NCI-H1417 (cell line): ENCODE measurements at places on chromosomes 7 and 10.

GRCh38 chr10:78981970-78982281 lies 86.8 kb upstream of the ZMIZ1 start:
- DNase-seq: no peak

DNA sequence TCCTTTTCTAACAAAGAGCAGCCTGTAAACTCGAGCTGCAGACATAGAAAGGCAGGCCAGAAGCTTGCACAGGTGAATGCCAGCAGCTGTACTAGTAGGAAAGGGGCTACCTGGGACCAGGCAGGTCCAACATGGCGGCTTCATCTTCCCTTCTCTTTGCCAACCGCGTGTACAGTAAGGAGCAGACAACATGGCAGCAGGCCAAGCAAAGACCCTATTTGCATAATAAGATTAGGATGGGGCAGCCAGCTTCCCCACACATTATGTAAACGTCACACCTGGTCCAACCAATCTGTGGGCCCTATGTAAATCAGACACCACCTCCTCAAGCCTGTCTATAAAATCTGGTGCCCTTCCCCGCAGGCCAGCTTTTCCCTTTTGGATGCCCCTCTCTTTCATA lies 1186.5 kb upstream of the AUTS2 start:
- DNase-seq: peak; percentile 23

DNA sequence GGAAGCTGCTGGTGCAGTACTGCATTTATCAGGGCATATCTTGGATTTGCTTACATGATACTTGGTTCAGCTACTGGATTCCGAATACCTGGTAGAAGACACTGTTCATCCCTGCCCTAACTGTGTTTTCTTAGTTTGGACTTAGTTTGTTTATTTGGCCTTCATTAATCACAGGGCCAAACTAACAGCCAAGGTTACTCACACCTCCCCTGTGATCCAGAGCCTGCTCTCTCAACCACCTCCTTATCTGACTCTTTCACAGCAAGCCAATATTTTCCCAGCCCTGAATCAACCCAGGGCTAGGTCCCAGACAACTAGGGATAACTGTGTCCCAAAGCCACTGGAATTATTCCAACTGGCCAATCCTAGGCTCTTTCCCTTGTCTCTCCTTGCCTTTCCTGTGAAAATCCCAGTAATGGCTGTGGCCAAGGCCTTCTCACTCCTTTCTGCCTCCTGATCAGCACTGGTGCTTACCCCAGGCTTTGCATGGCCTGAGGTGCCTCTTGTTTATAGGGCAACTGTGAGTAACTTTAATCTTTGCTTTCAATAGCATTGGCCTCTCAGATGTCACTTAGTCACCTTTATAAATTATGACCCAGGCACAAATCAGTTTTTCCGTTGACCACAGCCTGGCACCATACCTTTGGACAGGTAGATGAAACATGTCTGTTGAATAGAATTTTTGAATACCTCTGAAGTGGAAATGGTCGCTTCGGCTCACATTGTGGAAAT lies 9.3 kb upstream of the JCAD start:
- no peak for DNase-seq

DNA sequence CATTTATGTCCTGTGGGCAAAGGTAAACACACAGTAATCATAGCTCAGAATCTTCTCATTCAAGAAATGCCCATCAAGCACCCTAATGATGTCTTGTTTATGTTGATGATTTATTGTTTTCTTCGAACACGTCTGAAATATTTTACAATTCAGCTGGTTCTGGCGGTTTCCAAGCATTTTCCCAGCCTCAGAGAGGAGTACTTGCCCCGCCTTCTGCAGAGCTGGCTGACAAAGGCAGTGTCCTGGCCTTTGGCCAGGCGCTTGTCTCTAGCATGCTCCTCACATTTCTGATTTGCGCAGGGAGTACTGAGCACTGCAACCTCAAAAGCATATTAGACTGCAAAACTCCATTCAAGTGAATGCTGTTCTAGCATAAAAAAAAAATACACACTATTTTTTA lies 314.2 kb upstream of the GNAI1 start:
- peak; percentile 90 for DNase-seq

DNA sequence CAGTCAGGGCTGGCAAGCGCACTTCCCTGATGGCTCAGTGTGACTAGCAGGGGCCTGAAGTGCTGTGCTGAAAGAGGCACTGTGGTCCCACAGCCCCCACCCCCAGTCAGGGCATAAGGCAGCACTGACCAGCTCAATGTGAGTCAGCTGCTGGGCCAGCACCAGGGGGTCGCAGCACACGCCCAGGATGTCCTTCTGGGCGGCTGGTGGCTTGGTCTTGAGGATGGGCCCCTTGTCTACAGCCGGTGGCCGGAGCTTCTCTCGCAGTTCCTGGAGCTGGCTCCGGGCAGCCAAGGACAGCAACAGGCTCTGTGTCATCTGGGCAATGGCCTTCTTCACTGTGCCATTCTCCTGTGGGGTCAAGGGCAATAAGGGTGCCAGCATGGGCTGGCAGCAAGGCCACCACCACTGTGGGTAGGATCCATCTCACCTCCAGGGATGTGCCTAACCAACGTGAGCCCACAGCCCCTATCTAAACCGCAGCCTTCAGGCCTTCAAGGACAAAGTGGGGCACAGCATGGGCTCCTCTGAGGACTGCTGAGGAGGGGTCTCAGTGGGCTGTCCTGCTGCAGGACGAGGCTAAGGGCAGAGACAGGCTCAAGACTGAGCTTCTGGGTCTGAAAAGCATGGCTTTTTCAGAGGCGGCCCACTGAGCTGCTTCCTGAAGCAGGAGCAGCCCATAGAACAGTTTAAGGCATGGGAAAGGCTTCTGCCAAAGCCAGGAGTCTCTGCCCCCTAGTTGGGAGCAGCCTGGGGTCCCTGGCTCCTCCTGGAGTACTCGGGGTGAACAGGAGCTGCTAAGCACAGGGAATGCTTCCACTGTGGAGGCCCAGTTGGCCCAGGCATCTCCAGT lies 62.5 kb downstream of the CSGALNACT2 start:
- DNase-seq: no peak

- no peak for DNase-seq
These were observed 179.9 kb upstream of the TMEM106B start for GRCh38 chr7:12031186-12031585.

- DNase-seq: no peak
These were observed 71.3 kb downstream of the CREB3L2 start for GRCh38 chr7:137930581-137930980.

DNA sequence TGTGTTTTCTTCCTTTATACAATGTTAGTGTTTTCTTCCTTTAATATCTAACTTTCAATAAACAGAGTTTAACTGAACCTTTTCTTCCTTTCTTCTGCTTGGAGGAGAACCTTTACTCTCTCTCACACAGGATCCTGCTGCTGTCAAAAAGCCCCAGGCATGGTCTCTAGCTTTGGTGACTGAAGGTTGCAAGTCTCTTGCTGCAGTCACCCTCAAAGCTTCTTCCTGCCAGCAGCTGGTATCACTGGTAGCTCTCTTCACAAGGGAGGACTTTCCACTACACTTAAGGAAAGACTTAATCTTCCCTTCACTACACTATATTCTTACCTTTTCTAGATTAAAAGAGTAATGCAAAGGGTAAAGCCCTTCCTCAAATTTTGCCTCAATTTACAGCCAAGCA lies 153.4 kb downstream of the SGMS1 start:
- DNase-seq: no peak

DNA sequence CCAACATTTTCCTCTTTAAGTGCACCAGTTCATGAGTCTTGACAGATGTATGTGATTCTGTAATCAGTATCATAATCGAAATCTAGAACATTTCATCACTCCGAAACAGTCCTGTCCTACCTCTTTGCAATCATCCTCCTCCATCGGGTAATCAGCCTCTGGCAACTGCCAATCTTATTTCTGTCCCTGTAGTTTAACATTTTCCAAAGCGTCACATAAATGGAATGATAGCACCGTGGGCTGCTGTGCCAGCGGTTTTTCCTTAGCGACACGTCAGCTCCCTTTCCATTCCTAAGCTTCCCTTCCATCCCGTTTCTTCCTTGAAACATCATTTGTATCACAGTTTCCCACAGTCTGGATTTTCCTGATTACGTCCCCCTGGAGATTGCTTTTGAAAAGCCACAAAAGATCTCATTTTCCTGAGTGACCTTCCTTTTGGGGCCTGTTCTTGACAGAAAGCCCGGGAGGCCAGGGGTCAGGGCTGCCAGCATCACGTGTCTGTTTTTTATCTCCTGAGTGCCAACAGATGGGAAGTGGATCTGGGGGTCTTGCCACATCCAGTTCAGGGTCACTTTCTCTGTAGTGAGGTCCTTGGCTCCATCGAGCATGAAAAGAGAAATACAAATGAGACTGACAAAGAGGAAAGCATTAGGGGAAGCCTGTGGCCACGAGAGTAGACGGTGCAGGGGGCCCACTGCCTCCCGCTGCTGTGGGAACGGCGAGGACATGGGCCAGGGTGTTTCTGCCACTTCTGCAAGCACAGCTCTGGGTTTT lies 31.6 kb downstream of the TMEM120A start:
- DNase-seq: no peak

GRCh38 chr10:114332301-114333192 lies 71.8 kb downstream of the AFAP1L2 start:
- no peak for DNase-seq

GRCh38 chr7:43565786-43566185 lies 17.1 kb upstream of the STK17A start:
- peak; percentile 17 for DNase-seq

DNA sequence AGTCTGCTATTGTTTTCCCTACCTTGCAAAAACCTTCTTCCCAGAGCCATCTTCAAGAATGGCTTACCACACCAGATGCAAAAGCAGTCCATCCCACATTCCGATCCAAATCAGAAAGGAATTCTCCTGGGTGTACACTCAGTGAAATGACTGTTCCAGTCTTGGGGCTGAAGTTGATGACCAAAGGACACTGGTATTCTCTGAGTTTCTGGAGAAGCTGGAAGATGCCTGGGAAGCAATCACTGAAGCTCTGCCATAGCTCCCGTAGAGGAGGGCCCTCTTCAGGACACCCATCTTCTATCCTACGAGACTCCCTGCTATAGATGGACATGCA lies 155.7 kb downstream of the LCOR start:
- DNase-seq: no peak

- DNase-seq: peak; percentile 51
These were observed 173.9 kb upstream of the ZMIZ1 start for GRCh38 chr10:78894841-78895195.

DNA sequence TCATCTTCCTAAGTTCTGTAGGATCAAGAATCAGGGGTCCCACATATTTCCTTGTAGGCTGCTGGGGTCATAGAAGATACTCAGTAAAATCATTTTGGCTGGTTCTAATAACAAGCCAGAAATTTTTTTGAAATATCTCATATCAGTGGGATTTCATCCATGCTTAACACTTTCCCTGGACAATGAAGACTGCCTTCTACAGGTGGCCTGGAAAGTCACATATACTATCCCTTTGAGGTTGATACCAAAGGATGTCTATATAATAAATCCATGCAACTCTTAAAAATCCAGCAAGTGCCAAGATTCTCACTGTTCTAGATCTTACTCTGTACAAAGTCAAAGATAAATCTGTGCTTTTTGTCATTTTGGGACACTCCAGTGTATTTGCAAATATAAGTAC lies 225.8 kb upstream of the NEBL start:
- no peak for DNase-seq

GRCh38 chr7:106304568-106304967 lies 19.8 kb upstream of the NAMPT start:
- DNase-seq: no peak

- DNase-seq: no peak
These were observed 386.7 kb upstream of the LRRN3 start for GRCh38 chr7:110704225-110704624.

- peak; percentile 77 for DNase-seq
These were observed 39.5 kb downstream of the ZNF117 start for GRCh38 chr7:64951250-64951848.

DNA sequence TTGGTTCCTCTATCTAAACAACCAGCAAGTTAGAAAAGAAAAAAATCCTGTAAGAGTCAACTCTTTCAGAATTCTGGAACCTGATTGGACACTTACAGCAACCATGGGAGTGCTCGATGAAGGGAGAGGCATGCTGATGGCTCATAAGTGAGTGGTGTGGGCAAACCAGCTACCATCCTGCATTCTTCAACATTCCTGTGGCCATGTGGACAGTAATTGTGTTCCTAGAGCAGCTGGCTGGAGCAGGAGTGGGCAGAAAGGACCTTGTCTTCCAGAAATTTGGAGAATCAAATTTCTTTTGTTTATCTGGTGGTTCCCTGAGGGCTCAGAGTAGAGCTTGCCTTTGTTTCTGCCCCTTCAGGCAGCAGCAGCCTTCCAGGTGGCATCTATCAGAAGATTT lies 22.5 kb upstream of the MYL7 start:
- DNase-seq: peak; percentile 29

- DNase-seq: no peak
These were observed 113.2 kb upstream of the PHF14 start for GRCh38 chr7:10860516-10860915.

- no peak for DNase-seq
These were observed 7.0 kb downstream of the FAM53B start for GRCh38 chr10:124737221-124737620.

GRCh38 chr7:25545124-25546008 lies 317.1 kb upstream of the NPVF start:
- no peak for DNase-seq
